ENCODE measurements at places on chromosomes 4 and X.
A peak's percentile ranks its signal among the peaks of the same experiment; 100 is the strongest.

DNA sequence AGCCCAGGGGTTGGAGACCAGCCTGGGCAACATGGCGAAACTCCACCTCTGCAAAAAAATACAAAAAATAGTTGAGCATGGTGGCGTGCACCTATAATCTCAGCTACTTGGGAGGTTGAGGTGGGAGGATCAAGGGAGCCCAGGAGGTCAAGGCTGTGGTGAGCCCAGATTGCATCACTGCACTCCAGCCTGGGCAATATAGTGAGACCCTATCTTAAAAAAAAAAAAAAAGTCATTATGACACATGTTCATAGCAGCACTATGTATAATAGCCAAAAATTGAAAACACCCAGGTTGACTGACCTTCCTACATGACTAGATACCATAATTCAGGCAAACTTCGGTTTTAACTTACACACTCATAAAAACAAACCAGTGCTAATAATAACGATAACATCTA, 90.8 kb upstream of the RBPJ start:
- DNase-seq = no peak

GRCh38 chr4:154277172-154277571, 214.4 kb downstream of the DCHS2 start:
- DNase-seq = no peak

DNA sequence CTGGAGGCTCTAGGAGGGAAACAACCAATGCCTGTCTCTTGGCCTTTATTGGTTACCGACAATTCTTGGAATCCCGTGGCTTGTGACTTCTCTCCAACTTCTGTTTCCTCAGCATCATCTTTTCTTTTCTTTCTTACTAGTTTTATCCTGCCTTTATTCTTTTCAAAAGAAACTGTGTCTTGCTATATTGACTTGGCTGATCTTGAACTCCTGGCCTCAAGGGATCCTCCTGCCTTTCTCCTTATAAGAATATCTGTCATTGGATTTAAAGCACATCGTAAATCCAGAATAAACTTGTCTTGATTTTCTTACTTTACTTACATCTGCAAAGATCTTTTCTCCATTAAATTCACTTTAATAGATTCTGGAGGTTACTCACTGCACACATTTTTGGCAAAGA, 49.9 kb upstream of the UGT2B10 start:
- no peak for DNase-seq

DNA sequence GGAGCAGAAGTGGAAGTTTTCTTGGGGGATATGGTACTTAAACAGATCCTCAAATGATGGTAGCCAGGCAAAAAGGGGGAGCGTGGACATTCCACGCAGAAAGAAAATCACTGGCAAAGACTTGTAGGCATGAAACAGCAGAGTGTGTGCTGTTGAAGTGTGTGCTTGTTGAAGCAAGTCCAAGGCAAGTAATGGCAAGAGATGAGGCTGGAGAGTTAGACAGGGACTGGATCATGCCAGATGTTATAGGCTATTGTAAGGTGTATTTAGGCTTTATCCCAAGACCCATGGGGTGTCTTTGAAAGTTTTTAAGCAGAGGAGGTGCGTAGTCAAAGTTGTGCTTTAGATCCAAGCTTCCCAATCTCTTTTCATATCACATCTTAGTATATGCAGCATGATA, 124.5 kb downstream of the MBNL3 start:
- no peak for DNase-seq

- DNase-seq = no peak
These were observed 69.0 kb upstream of the IL15 start for GRCh38 chr4:141567326-141567915.

DNA sequence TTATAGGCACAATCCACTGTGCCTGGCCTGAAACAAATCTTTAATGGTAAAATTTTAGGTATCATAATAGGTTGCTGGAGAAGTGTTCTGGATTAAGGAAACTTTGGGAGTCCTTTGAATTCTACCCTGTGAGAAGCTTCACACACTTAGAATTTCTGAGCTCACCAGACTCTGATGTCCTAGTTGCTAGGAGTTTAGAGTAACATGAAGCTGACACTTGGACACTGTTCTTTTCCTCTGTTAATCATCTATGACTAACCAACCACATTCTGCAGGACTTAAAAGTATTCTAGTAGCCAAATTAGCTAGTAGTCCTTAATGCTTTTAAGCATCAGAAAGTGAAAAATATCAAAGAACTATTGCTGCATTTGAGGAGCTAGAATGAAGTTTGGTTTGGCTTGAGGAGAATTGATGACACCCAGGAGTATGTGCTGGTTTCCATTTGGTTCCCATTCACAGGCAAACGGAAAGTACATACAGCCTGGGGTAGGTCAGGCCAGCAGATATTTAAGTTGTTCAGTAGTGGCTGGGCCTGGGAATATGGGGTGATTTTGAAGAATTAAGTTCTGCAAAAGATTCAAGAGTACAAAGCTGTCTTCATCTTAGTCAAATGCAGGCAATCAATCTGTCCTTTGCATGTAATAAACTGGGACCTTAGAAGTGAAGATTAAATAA, 38.8 kb upstream of the IGFBP7 start:
- DNase-seq = peak; percentile 67

DNA sequence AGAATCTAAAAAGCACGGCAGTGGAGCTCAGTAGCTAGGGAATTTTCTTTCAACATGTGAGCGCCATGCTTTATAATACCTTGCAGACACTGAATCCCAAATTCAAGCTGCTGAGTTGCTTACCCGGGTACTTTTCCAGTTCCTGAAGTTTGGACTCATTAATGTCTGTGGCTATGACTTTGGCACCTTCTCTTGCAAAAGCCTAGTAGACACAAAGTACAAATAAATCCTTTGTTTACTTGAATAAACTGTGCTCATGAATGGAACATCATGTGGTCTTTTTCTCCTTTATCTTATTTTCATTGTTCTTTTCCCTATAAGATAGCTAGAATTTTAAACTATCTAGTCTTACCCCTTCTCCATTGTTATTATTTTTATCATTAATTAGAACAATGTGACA, 4.6 kb downstream of the BDH2 start:
- no peak for DNase-seq

Data from GM04503 (cell line).